Activated CD4-positive, CD25-positive, alpha-beta regulatory T cell (primary cell): ENCODE measurements at places on chromosomes 2 and 18.

GRCh38 chr18:41973983-41974382, 18.9 kb downstream of the PIK3C3 start:
- DNase-seq, result no peak

DNA sequence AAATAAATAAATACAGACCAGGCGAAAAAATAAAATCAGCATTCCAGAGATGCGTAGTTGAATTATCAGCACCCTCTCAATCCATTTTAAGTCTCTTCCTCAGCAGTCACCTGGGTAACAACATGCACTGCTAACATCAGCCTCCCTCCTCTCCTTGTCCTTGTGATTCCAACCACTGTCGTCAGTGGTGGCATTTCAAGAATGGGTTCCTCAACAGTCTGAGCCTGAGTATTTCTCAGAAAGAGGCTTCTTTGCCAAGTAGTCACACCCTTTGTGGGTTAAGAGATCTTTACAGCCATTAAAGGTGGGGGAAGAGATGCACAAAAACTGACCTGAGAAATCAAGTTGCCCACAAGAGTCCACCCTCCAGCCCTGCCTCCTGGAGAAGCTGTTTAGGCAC, 39.0 kb downstream of the NOL10 start:
- DNase-seq, result no peak

DNA sequence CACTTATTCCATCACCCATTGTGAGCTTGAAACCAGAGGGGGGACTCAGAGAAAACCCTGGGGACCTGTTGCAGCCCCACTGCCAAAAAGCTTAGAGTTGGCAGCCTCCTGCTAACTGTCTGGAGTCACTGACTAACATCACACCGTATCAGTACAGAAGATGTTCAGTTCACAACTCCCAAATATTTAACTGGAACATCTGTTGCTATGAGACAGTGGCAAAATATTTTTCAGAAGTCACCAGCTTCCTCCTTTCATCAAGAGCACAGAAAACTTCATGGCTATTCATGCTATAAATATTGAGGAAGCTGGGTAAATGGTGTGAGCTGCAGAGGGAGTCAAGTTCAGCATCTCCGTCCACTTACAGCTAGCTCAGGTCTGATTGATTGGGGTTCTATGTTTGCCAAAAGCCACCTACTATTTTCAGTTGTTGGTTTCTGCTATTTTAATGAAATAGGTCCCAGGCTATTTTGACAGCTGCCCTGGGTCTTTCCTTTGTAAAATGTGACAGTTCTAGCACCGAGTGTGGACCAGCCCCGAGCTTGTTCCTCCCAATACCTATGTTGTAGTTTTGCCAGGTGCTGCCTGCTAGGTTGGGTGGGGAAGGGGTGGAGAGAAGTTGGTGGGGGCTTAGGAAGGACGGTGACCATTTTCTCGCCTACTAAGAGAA, 9.8 kb downstream of the TUBB6 start:
- DNase-seq, result no peak

DNA sequence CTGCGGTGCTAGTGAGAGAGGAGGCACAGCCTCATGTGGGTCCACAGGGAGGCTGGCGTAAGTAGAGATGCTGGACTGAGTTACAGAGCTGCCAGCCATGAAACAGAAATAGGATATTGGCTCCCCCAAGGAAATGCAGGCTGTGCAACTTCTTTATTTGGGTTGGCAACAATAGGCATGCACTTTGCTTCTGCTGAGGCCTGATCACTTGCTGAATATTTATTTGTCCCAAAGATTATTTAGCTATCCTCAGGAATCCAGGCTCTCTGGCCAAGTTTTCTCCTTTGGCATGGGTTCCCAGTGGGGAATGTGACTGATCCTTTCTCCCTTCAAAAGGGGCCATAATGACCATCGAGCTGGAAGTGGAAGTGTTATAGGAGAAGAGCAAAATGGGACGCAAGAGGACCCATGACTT, 60.0 kb downstream of the MAPK4 start:
- no peak for DNase-seq

DNA sequence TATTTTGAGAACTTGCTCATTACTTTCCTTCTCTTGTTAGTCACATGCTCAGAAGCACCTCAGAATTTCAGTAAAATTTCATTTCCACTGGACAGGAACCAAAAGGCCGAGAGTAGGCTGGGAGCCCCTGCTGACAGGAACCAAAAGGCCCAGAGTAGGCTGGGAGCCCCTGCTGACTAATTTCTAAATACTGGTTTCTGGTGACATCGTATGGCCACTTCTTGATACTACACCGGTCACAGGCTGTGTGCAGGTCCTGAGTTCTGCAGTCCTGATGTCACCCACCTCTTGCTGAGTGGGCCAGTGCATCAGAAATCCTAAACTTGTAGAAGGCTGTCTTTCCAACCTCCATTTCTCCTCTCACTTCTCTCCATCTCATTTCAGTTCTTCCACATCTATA, 17.7 kb upstream of the EN1 start:
- DNase-seq, result no peak

DNA sequence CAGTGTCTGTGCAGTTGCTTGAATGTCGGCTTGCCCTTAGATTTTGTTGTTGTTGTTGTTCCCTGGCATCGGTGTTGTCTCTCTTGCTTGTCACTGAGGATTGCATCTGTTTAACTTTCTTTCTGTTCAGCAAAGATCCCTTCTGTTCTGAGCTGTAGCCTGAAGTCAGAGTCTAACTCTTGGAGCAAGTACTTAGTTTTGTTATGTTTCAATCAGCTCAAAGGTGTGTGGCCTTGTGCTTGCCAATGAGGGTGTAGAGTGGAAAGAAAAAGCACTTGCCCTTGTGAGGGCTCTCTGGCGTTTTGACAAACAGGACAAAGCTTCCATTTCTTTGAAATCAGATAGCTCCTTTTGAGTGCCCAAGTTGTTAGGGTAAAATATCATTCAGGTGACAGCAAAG, 757.1 kb upstream of the CDH7 start:
- DNase-seq, result no peak

GRCh38 chr2:120437604-120438000, 91.7 kb downstream of the INHBB start:
- no peak for DNase-seq

DNA sequence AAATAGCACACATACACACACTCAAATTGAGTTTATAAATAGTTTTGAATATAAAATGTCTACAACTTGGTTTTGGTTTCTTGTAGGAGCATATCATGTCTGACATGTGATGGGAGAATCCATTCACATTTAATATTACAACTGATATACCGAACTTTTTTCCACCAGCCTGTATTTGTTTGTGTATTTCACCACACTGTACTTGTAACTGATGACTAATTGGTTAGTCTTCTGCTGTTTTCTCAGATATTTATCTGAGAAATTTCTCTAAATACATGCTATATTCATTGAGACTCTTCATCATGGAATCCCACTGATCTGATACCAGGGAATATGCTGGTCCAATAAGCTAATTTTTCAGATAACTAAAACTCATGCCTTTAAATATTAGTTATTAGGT, 56.3 kb upstream of the UBXN4 start:
- no peak for DNase-seq

DNA sequence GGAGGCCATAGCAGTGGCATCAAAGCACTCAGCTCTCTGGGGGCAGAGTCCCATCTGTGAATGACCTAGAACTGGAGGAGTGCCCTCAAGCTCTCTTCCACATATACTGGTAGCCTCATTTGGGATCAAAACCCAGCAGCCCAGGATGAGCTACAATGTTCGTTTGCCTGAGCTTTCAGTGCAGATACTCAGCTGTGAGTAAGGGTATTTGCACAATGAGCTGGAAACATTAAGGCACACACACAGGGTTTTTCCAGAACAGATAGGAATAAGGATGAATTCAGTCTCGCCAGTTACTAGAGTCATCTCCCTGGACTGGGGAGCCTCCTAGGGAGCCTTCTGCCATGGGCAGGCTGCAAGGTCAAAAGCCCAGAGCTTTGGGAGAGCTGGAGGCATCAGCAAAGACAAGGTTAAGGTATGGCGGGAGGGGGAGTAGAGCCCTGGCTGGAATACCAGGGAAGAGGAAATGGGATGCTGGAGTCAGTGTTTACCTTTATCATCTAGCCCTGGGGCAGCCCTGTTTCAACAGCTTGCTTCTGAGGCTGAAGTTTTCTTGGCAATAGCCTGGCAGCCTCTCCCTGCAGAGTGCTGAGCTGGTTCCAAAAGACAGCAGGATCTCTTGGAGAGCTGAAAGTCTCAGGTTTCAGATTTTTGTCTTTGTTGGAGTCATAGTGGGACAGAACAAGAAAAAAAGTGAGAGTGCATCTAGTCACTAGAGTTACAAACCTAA, 187.7 kb downstream of the LOXHD1 start:
- DNase-seq, result no peak

- DNase-seq, result no peak
Measured at GRCh38 chr2:239298116-239298804, 102.6 kb downstream of the HDAC4 start.

DNA sequence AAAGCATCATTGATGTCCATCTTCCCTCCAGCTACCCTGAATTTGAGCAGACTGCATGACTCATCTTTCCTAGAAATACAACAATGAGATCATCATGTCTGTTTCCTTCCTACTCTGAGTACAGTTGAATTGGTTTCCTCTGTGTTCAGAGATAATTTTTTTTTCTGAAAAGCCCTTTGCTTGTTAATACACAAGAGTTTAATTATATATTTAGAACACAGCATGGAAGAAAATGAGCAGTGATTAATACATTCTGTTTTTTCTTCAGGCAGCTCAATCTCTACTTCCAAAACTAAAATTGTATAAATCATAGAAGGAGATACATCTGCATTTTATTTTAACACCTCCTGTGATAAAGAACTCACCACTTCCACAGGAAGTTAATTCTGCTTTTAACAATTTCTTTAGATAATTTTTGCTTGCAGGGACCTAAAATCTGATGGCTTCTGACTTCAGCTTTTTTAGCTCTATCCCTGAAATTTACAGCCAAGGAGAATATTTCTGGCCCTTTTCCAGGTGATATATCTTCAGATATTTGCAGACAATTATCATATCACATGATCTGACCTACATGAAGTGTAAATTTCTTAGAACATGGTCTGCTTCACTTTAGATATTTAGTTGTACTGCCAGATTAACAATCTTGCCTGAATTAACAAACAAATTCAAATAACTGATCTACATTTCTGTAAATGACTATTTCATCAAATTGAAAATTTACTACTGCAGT, 249.0 kb downstream of the TRIB2 start:
- no peak for DNase-seq

- no peak for DNase-seq
Measured at GRCh38 chr2:170394641-170395387, 216.9 kb downstream of the MYO3B start.

DNA sequence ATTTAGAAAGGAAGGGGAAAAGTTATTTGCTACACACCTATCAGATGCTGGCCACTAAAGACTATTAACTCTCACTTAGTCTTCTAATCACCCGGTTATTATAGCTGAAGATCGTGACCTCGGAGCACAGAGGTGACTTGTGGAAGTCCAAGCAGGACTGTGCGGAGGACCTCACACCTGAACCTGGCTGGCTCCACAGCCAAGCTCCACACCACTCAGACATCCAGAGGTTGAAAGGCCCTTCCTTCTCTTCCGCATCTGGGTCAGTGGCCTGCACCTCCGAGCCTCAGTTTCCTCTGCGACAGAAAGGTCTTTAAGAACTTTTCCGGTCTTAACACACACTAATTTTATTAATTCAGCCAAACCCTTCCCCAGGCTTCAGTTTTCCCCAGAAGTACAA, 57.9 kb downstream of the TNS1 start:
- DNase-seq, result no peak

- no peak for DNase-seq
Measured at GRCh38 chr2:121075641-121076497, 209.1 kb downstream of the TFCP2L1 start.

DNA sequence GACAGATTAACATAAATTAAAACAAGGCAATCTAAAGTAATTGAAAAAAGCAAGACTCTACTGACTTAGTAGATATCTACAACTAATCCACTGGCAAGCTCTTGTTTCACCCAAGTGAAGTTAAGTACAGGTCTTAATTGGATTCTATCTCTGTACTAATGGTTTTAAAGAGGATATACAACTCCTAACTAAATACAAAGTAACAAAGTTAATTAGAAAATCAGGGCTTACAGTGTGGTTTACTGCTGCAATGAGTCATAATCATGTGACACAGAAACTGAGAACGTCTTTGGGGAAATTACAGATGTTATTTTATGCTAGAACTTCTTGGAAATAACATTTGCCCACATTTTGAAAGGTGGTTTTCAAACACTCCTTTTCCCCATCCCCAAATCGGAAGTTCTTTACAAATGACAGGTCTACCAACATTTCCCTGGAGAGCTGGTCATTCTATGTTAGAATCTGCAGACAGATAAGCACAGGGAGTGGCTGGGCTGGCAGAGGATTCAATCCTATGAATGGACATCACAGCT, 245.3 kb downstream of the STK39 start:
- DNase-seq, result no peak

GRCh38 chr18:50836521-50836957, 16.7 kb upstream of the MRO start:
- DNase-seq, result no peak

- DNase-seq, result no peak
Measured at GRCh38 chr2:52510432-52510831, 1257.2 kb upstream of the CHAC2 start.

DNA sequence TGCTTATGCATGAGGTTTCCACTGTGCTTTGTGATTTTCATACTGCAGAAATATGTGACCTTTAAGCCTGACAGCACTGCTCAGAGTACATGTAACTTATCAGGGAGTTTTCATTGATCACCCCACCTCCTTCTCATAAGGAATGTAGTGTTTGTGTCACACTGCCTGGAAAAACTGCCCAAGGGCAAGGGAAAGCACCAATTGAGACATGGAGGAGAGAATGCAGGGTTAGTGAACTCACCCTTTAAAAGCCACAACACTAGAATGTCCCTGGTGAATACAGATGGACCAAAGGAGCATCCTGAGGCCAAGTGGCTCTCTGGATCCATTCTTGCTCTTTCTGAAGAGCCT, 147.2 kb upstream of the SPATS2L start:
- no peak for DNase-seq

DNA sequence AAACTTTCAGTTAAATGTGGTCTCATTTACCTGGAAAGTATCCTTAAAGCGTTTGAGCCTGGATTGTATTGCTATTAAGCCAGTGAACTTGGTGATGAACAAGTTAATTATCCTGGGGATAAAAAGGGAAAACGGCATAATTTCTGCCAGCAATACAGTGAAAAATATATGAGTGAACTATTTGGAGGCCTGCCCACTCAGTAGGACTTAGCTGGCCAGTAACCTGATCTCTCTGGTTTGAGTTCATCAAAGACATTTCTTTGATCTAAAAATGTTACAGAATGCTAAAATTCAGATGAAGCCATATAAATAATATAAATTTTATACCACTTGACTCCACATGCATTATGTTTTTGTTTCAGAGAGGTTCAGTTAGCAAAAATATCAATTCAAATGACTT, 241.1 kb upstream of the VWC2L start:
- no peak for DNase-seq

GRCh38 chr2:48855142-48855541, 99.6 kb upstream of the LHCGR start:
- no peak for DNase-seq
